ENCODE measurements at places on chromosomes 4 and X.

DNA sequence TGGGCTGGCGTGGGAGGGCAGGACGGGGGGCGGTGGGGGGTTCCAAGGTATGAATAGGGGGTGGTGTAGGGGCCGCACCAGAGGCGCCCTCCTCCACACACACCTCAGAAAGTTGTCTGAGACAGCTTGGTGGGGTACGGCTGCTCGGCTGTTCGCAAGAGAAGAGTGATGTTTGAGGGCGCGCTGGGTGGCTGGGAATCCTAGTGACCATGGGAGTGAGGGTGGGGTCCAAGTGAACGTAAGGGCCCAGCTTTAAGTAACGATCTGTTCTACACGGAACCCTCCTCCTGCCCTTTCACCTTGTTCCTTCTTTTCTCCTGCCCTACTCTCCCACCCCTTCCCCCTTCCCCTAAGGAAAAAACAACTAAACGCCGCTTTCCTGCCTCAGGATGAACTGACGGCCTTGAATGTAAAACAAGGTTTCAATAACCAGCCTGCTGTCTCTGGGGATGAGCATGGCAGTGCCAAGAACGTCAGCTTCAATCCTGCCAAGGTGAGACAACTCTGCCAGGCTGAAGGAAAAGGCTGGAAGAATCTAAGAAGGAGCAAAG lies 664 bp downstream of the MED12 start:
- peaks cover 41% of the 10 kb centered on the region for H3K36me3 ChIP-seq
- peaks cover 33% of the 10 kb centered on the region for H3K4me1 ChIP-seq
- H3K27me3 ChIP-seq = no peaks in the 10 kb centered on the region
- no peak for DNase-seq
- H3K4me3 ChIP-seq = peak overlapping the region; percentile 83

- H3K27me3 ChIP-seq = no peaks in the 10 kb centered on the region
- DNase-seq = no peak
- no peaks in the 10 kb centered on the region for H3K4me1 ChIP-seq
- no peak overlapping the region for H3K27ac ChIP-seq
- H3K4me3 ChIP-seq = no peak overlapping the region
- no peaks in the 10 kb centered on the region for H3K36me3 ChIP-seq
Measured at GRCh38 chr4:121266982-121267381, 102.9 kb upstream of the TNIP3 start.

GRCh38 chr4:40857956-40858355 lies 108.2 kb downstream of the NSUN7 start:
- peaks cover 17% of the 10 kb centered on the region for H3K27me3 ChIP-seq
- H3K4me1 ChIP-seq = peaks cover 10% of the 10 kb centered on the region
- H3K36me3 ChIP-seq = no peaks in the 10 kb centered on the region
- H3K4me3 ChIP-seq = no peak overlapping the region

- no peak for DNase-seq
- no peaks in the 10 kb centered on the region for H3K4me1 ChIP-seq
- peaks cover 3% of the 10 kb centered on the region for H3K27me3 ChIP-seq
- no peak overlapping the region for H3K4me3 ChIP-seq
- H3K36me3 ChIP-seq = no peaks in the 10 kb centered on the region
- no peak overlapping the region for H3K27ac ChIP-seq
Measured at GRCh38 chrX:109487640-109488039, 5.8 kb upstream of the GUCY2F start.

GRCh38 chrX:33336783-33337182 lies 125.4 kb upstream of the DMD start:
- no peaks in the 10 kb centered on the region for H3K36me3 ChIP-seq
- DNase-seq = no peak
- H3K27me3 ChIP-seq = no peaks in the 10 kb centered on the region
- H3K27ac ChIP-seq = no peak overlapping the region
- H3K4me1 ChIP-seq = no peaks in the 10 kb centered on the region

DNA sequence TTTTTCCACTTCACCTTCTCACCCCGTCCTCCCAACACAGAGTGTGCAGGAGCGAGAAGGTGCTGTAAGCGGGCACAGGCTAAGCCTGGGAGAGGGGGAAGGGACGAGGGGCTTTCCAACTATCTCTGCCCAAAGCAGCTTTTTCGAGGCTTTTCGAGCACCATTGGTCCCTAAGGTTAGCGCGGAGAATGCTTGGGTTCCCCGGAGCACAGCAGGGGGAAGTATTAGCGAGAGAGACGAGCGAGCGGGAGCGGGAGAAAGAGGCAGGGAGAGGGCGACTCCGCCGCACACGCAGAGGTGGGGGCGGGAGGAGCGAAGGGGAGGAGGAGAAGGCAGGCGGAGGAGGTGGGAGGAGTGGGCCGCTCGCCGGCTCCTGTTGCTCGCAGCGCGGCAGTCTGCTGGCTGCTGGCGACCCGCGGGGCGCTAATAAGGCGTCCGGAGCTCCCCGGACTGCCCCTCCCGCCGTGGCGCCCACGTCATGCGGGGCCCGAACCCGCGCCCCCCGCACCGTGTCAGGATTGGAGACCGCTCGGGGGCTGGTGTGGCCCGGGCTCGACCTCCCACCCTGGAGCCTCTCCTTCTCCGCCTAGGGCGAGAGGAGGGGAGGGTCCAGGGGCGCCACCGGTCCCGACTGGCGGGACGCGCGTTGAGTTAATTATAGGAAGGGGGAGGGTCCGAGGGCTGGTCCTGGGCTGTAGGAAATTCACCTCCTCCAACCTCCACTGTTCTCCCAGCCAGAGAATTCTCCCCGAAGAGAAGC lies at the start of gene ADAMTS3:
Gene ADAMTS3 (minus strand): TSS at position 263 of the 760 bp plus-strand sequence. CDS start 459 bp downstream, outside the sequence.
- no peak within 1 kb of the TSS for H3K27ac ChIP-seq
- H3K27me3 ChIP-seq = peaks cover 33% of the 10 kb centered on the region
- DNase-seq = peak; percentile 2
- peaks cover 16% of the 10 kb centered on the region for H3K4me1 ChIP-seq

GRCh38 chr4:15232366-15233263 lies 195.2 kb upstream of the C1QTNF7 start:
- H3K4me1 ChIP-seq = peaks cover 20% of the 10 kb centered on the region
- no peak for DNase-seq
- no peaks in the 10 kb centered on the region for H3K27me3 ChIP-seq
- H3K4me3 ChIP-seq = peak overlapping the region; percentile 10
- no peak overlapping the region for H3K27ac ChIP-seq
- no peaks in the 10 kb centered on the region for H3K36me3 ChIP-seq

- H3K36me3 ChIP-seq = no peaks in the 10 kb centered on the region
- H3K27me3 ChIP-seq = no peaks in the 10 kb centered on the region
- no peak for DNase-seq
- H3K27ac ChIP-seq = no peak overlapping the region
- H3K4me1 ChIP-seq = no peaks in the 10 kb centered on the region
- H3K4me3 ChIP-seq = no peak overlapping the region
Measured at GRCh38 chr4:134537701-134538100, 336.1 kb upstream of the PABPC4L start.

DNA sequence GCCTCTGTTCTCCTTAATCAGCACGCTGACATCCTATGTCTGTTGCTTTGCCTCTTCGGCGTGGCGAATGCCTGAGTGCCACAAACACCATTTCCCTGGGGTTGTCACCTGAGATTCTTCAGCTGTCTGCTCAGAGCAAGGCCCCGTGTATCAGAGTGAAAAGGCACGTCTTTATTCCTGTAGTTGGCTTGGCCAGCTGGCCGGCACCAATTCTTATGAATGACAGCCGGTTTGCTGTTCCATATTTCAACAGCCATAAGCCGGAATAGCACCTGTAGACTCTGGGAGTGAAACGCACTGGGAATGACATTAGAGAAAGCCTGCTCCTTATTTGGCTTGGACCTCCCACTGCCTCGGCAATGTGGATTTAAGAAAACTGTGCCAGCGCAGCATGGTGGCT lies 89.3 kb downstream of the MGST2 start:
- H3K4me1 ChIP-seq = no peaks in the 10 kb centered on the region
- H3K27me3 ChIP-seq = no peaks in the 10 kb centered on the region
- H3K36me3 ChIP-seq = no peaks in the 10 kb centered on the region

- H3K4me1 ChIP-seq = peaks cover 18% of the 10 kb centered on the region
- H3K36me3 ChIP-seq = peaks cover 6% of the 10 kb centered on the region
- H3K4me3 ChIP-seq = no peak overlapping the region
- peak overlapping the region; percentile 66 for H3K27ac ChIP-seq
Measured at GRCh38 chrX:20252381-20253231, 14.1 kb downstream of the RPS6KA3 start.

- H3K27me3 ChIP-seq = no peaks in the 10 kb centered on the region
- H3K4me3 ChIP-seq = no peak overlapping the region
- no peak for DNase-seq
- no peaks in the 10 kb centered on the region for H3K4me1 ChIP-seq
- H3K27ac ChIP-seq = no peak overlapping the region
Measured at GRCh38 chr4:43089730-43090129, 197.2 kb downstream of the GRXCR1 start.

DNA sequence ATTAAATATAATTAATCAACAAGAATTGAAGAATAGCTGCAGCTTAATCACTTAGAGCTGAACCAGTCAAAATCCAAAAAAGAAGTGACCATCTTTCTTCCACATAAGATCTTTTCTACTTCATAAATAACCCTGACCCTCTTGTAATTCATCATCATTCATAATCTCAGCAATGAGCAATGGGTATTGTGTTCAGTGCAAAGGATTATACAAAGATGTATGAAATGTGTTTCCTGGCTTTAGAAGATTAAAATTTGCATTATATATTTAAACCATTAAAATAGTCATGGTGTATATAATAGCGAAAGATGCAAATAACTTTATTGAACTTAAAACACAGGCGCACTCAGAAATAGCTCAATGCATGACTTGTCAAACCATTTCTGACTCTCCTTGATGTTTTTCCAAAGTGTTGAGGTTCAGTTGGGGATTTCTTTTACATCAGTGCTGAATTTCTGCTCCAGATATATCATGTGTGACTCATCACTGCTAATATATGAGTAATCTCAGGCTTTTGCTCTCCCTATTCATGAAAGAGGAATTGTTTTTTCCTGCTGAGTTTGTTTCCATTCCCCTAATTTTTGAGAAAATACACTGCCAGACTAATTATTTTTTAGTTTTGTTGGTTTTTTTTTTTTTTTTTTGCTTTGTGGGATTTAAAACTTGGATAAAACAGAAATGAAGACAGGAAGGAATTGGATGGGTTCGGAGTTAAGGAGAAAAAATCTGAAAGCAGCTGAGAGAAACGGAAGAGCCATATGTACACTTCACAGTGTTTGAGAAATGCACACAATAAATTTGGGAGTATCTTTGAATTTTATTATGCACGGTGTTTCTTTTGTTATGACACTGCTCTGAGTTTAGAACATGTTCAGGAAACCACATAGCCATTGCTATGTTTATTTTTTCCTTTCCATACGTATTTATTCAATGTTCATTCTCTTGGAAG lies 290.1 kb upstream of the PCDH7 start:
- H3K27me3 ChIP-seq = no peaks in the 10 kb centered on the region
- H3K27ac ChIP-seq = no peak overlapping the region
- no peaks in the 10 kb centered on the region for H3K4me1 ChIP-seq

DNA sequence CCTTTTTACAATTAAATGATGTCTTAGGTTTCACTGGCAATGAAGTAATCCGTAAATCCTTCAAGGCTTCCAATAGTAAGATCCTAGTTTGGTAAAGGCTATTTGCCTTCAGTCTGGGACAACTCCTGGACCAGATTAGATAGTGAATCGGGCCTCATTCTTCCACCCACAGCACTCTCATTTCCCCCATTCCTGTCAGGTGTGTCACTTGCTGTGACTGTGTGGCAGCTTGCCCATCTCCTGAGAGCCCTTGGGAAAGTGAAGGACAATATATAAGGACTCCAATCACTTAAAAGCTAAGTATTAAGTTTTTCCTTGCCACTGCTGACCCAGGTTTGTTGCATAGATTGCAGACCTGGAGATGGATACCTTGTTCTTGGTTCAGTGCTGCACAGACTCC lies 3.3 kb upstream of the GASK1B start:
- no peak overlapping the region for H3K27ac ChIP-seq
- peaks cover 15% of the 10 kb centered on the region for H3K27me3 ChIP-seq
- DNase-seq = no peak
- H3K4me1 ChIP-seq = no peaks in the 10 kb centered on the region

GRCh38 chr4:71568131-71568530 lies 215.7 kb downstream of the GC start:
- H3K36me3 ChIP-seq = no peaks in the 10 kb centered on the region
- no peak overlapping the region for H3K27ac ChIP-seq
- H3K4me1 ChIP-seq = no peaks in the 10 kb centered on the region
- DNase-seq = no peak
- H3K4me3 ChIP-seq = no peak overlapping the region

GRCh38 chr4:141660880-141661279 lies 24.5 kb downstream of the IL15 start:
- H3K4me3 ChIP-seq = no peak overlapping the region
- no peak for DNase-seq
- no peaks in the 10 kb centered on the region for H3K27me3 ChIP-seq

GRCh38 chr4:3193531-3194203 lies 55.3 kb upstream of the MSANTD1 start:
- no peak overlapping the region for H3K27ac ChIP-seq
- H3K27me3 ChIP-seq = no peaks in the 10 kb centered on the region
- DNase-seq = peak; percentile 60
- peaks cover 33% of the 10 kb centered on the region for H3K36me3 ChIP-seq
- peaks cover 53% of the 10 kb centered on the region for H3K4me1 ChIP-seq

GRCh38 chr4:110108960-110109359 lies 89.5 kb downstream of the ELOVL6 start:
- H3K27me3 ChIP-seq = no peaks in the 10 kb centered on the region
- no peak for DNase-seq
- no peaks in the 10 kb centered on the region for H3K4me1 ChIP-seq
- H3K27ac ChIP-seq = no peak overlapping the region
- H3K36me3 ChIP-seq = no peaks in the 10 kb centered on the region
- H3K4me3 ChIP-seq = no peak overlapping the region

DNA sequence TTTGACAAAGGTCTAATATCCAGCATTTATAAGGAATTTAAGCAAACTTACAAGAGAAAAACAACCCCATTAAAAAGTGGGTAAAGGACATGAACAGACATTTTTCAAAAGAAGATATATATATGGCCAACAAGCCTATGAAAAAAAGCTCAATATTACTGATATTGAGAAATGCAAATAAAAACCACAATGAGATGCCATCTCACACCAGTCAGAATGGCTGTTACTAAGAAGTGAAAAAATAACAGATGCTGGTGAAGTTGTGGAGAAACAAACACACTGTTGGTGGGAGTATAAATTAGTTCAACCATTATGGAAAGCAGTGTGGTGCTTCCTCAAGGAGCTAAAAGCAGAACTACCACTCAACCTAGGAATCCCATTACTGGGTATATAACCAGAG lies 91.6 kb upstream of the EFHC2 start:
- H3K27me3 ChIP-seq = no peaks in the 10 kb centered on the region
- no peaks in the 10 kb centered on the region for H3K4me1 ChIP-seq
- no peak overlapping the region for H3K4me3 ChIP-seq
- no peaks in the 10 kb centered on the region for H3K36me3 ChIP-seq
- no peak for DNase-seq

GRCh38 chrX:40076750-40077575 lies 20.8 kb downstream of the BCOR start:
- no peak for DNase-seq
- H3K27me3 ChIP-seq = no peaks in the 10 kb centered on the region
- no peak overlapping the region for H3K4me3 ChIP-seq
- H3K27ac ChIP-seq = no peak overlapping the region
- H3K4me1 ChIP-seq = peaks cover 20% of the 10 kb centered on the region
- H3K36me3 ChIP-seq = peaks cover 40% of the 10 kb centered on the region

GRCh38 chrX:44261286-44261685 lies 82.2 kb downstream of the EFHC2 start:
- H3K27ac ChIP-seq = no peak overlapping the region
- H3K4me1 ChIP-seq = peaks cover 16% of the 10 kb centered on the region
- H3K36me3 ChIP-seq = no peaks in the 10 kb centered on the region
- H3K27me3 ChIP-seq = no peaks in the 10 kb centered on the region
